Cardiac atrium fibroblast (primary cell): ENCODE measurements at places on chromosomes 2 and 18. TPM values are rescaled to one million over a fixed set of nuclear protein-coding genes. Genes with fewer than 3 reads are reported as not detected.

Gene CRIM1
- total RNA-seq: 347 and 414 TPM in 2 replicates

Gene TWIST2
- total RNA-seq: 42.2 and 57.0 TPM in 2 replicates

Gene KCNIP3
- 4.4 and 10.3 TPM in 2 replicates for total RNA-seq

Gene C2orf92
- 2.3 TPM in 1 of 2 replicates, not detected in the other for total RNA-seq

Gene ADNP2
- total RNA-seq: 9.6 and 10.3 TPM in 2 replicates

Gene TUBA3E
- not detected in 2 replicates for total RNA-seq

Gene HAAO
- not detected in 2 replicates for total RNA-seq

Gene FBXO41
- 1.8 and 1.9 TPM in 2 replicates for total RNA-seq

Gene PDK1
- 34.7 and 48.4 TPM in 2 replicates for total RNA-seq

Gene COLEC12
- total RNA-seq: 96.6 and 104 TPM in 2 replicates

Gene GPN1
- total RNA-seq: 21.3 and 21.9 TPM in 2 replicates
